Activated naive CD4-positive, alpha-beta T cell treated with anti-CD3 and anti-CD28 coated beads, Interleukin-2, amount 50 U/mL, for 16 hours (primary cell): ENCODE measurements at places on chromosomes 11 and 22.

DNA sequence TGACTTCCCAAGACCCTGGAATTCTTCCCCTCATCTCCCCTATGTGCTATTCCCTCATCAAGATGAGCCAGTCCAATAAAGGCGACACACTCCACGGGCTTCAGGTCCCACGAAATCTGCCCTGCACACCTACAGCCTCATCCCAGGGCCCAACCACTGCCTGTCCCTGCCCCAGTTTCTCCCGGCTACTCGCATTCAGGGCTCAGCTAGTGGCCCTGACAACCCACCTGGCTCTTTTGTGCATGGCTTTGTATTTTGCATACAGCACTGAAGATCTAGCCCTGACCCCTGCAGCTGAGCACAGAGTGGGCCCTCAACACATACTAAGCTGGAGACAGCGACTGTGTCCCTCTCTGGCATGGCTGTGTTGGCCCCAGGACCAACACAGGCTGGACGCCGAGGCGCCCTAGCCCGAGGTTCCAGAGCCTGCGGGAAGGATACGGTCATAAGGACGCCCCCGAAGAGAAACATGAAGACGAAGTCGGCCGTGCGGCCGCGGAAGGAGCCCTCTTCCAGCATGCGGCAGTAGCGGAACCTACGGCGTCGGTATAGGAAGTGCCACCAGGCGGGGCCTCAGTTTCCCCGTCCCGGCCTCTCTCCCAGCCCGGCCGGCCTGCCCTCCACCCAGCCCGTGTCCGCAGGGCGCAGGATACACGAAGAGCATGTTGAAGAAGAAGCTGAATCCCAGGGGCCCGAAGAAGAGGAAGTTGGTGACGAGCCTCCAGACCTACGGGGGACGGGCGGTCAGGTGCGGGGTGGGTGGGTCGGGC lies 710 bp downstream of the DERL3 start:
- no peak for DNase-seq

GRCh38 chr11:125192717-125193415 lies 28.3 kb downstream of the PKNOX2 start:
- DNase-seq: no peak

- DNase-seq: no peak
These were observed 23.7 kb upstream of the PDE3B start for GRCh38 chr11:14619603-14620531.

DNA sequence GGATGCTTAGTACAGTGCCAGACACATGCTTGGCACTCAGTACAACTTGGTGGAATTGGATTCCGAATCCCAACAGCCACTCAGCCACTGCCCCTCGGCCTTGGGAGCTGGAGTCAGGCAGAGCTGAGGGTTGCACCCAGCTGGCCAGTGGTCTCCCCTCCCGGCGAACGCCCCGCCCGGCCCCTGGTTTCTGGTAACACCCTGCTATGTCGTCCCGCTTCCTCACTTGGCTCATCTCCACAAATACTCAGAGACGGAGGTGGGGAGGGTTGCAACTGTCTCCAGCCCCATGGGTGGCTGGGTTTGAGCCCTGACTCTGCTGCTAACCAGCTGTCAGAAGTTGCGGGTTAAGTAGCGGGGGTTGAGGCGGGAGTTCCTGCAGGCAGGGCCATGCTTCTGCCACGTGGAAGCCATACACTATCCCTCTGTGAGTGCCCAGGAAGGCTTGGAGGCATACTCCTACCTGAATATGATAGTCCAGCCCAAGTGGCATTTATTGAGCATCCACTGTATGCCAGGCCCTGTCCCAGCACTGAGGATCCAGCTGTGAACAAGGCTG lies 67.1 kb downstream of the GRIK4 start:
- no peak for DNase-seq

DNA sequence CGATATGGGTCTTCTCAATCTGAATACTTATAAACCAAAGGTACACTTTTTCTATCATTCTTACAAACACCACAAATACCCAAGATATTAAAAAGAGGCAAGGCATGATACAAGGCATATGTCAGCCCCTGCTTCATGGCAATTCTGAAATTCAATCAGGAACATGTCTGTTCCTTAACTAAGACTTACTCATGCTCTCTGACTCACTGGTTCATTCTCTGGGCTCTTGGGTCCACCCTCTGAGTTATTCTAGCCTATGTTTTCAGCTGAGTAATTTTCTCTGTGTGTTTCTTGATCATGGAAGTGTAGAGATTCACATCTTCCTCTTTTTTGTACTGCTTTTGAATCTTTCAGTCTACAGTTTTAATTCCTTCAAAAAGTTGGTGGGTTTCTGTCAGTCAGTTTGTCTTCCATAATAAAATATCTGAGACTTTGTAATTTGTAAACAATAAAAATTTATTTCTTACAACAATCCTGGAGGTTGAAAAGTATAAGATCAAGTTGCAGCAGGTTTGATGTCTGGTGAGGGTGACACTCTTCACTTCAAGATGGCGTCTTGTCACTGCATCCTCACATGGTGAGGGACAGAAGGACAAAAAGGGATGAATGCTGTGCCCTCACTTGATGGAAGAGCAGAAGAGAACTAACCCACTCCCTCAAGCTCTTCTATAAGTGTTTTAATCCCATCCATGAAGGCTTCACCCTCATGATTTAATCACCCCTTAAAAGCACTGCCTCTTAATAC lies 211.7 kb downstream of the FAM76B start:
- DNase-seq: no peak

GRCh38 chr11:114197799-114198500 lies 98.2 kb upstream of the NNMT start:
- DNase-seq: no peak

GRCh38 chr22:48934446-48934845 lies 893.2 kb downstream of the BRD1 start:
- no peak for DNase-seq
